Left lung (tissue), 14 donors: ENCODE measurements at places on chromosomes 2 and 18.

DNA sequence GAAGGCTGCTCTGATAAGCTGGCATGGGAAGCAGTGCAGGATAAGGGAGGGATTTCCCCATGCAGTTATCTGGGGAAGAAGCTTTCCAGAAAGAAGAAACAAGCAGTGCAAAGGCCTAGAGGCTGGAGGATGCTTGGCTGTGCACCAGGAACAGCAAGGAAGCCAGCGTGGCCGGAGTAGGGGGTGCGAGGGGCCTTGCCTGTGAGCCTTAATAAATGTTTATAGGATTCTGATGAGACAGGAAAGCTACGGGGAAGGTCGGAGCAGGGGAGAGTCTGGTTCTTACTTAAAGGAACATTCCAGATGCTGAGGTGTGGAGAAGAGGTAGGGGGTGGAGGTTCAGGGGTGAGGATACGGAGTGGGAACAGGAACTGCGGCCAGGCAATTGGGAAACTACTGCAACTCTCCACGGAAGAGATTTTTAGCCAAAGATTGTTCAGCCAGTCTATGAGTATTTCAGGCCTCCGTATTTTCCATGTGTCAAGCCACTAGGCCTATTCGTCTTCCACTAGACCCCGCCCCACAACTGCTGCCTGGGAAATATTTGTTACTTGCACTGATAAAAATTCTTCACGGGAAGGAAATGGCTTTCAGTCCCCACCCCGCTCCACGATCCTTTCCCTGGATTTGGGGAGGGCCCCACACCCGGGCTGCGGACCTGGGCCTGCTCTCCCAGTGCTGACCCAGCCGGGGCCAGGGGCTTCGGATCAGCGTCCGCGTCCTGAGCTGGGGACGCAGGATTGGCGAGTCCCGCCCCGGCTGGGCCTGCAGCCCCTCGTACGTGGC is 516 bp downstream of the EIF2AK2 start:
- peak; percentile 60 for DNase-seq

DNA sequence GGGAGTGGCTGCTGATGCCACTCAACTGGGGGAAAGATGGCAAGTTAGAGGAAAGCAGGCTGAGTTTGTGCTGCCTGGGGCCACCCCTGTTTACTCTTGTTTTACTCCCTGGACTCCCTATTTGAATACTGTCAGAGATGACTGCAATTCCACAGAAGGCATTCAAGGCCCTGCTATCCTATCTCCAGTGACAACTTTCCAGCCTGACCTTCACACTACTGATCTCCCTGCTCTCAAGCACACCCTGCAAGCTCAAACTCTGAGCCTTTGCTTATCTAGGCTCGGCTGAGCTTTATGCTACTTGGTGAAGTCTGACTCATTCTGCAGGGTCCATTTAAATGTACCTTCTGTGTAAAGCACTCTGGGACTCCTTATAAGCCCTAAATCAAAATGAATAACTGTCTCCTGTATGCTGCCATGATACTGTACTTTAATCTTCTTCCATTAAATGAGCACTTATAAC is 39.3 kb upstream of the DSG1 start:
- DNase-seq = no peak

DNA sequence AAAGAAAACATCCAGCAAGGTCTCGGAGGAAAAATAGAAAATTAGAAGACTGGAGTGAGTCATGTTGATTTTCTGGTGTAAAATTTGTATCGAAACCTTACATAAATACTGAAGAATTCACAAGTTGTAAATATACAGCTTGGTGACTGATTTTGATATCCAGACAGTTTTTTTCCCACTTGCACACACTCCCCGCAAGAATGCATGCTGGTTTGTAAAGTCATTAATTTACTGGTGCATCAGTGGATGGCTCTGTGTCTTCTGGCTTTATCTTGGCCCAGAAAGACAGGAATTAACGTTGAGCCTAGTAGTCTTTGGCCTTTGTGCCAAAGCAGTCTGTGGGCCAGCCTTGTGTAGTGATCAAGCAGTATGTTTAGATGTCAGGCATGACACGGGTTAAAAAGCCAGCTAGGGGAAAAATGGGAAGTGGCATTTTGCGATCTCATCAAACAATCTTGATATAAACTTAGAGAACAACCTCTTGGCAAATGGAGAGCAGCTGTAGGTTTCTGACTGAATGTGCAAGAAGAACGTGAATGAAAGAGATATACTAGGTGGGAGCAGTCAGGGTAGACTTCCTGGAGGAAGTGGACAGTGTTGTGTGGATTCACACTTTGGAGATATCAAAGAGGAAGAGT is 22.7 kb upstream of the CASP8 start:
- no peak for DNase-seq

DNA sequence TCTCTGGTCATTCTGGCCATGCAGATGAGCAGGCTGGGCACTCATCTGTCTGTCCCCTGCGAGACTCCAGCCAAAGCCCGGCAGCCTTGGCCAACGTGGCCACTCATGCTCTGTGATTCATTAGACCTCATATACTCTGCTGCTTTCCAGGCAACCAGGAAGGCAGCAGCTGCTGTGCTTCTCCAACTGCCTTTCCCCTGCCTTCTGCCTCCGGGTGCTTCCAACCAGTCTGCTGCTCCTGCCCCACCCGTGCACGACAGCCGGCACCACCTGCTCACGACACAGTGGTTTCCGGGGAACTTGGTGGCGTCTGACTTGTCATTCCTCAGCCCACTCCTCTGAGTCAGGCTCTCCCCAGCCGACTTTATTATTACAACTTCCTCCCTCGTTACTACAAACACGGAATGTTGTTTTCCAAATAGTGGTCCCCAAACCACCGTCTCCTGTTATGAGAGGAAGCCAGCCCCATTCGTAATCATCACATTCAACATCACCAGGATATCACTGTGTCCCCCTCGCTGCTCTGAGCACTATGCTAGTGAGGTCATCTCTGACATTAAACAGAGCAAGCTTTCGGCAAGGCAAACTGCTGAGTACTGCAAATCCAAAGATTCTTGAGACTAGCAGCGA is 392.4 kb downstream of the ALK start:
- DNase-seq = peak; percentile 13

DNA sequence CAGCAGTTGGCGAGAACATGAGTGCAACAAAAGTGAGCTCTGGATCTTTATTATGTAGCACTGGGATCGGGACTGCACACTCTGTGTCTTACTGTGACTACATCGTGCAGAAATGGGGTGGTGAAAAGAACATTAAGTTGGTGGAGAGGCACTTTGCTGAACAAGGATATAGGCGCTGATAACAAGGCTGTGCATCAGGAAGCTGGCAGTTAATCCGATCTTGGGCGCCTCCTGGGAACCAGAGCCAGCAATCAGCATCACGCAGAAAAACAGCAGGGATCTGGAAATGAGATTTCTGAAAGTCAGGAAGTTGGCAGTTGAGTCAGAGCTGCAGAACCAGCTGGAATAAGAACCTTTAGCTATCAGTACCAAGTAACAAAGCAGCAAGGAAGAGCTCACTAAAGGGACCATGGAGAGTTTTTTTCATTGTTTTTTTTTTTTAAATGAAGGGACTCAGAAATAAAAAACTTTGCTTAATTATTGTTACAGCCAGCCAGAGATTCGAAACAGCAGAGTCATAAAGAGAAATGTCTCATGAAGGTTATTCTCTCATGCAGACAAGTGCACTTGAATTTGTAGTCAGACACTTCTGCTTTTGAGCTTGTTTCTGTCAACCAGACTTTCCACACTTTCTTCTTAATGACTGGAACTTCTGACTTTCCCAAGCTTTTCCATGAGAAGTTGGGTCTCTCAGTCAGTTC is 22.8 kb upstream of the MYO3B start:
- no peak for DNase-seq

- no peak for DNase-seq
Observed at GRCh38 chr2:197904446-197904845, 100.1 kb downstream of the PLCL1 start.
